ENCODE measurements at places on chromosomes 12 and 14.

GRCh38 chr12:127121494-127122084 lies 1145.4 kb upstream of the TMEM132C start:
- DNase-seq, result no peak

GRCh38 chr12:44497044-44497443 lies 379.1 kb downstream of the NELL2 start:
- no peak for DNase-seq

DNA sequence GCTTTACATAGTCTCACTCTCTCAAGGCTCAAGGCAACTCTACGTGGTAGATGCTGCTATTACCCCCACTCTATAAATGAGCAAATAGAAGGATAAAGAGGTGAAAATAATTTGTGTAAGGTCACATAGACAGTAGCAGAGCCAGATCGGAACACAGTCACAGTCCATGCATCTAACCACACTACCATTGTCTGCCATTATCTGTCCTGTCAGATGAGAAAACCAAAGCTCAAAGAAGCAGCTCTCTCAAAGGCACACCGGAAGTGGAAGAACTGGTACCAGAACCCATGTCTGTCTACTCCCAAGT lies 134.4 kb upstream of the NUDT4 start:
- DNase-seq, result no peak

GRCh38 chr12:79514730-79515529 lies 175.8 kb downstream of the PAWR start:
- no peak for DNase-seq

- no peak for DNase-seq
Measured at GRCh38 chr12:61412201-61412600, 848.0 kb upstream of the USP15 start.

DNA sequence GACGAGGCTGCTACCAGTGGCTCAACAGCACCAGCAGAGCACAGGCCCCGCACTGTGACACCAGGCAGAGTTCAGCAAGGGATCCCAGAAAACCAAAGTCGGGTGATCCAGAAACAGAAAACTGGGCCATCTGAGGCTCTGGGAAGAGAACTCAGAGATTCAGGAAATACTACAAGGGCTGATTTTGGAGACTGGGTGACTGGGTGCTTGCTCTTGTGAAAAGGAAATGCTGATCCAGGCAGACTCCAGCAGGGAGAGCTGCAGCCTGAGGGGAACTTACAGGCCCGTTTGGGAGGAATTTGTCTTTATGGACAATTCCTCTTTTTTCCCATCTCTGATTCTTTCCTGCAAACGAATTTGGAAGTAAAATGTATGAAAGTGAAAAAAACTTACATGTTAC lies 28.2 kb downstream of the FOXN3 start:
- DNase-seq, result no peak

DNA sequence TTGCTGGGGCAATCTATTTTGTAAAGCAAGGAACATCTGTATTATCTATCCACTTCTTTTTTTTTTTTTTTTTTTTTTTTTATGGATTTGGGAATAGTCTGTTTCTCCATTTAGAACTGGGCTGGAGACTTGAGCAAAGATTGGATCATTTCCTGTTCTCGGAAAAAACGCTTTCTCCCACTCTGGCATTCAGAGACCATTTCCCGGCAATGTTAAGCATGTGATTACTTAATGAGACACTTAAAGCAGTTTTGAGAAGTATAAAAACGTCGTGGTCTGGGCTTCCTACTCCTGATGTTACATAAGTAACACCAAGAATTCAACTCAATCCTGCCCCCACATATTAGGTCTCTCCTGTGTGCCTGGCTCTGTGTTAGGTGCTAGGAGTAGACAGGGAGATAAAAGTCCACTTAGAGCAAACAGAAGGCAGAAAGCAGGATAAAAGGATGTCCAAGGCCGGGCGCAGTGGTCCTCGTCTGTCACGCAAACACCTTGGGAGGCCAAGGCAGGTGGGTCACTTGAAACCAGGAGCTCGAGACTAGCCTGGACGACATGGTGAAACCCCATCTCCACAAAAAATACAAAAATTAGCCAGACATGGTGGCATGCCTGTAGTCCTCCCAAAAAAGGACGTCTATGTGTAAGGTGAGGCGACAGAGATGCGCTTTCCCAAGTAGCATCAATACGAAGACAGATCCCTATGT lies 152.1 kb upstream of the GSC start:
- DNase-seq, result peak; percentile 47

GRCh38 chr12:56565510-56566101 lies 44.0 kb downstream of the RBMS2 start:
- DNase-seq, result peak; percentile 75

GRCh38 chr12:40971911-40972310 lies 216.2 kb upstream of the PDZRN4 start:
- peak; percentile 69 for DNase-seq

- peak; percentile 47 for DNase-seq
Measured at GRCh38 chr14:100504372-100505078, 82.7 kb downstream of the BEGAIN start.

GRCh38 chr12:116067892-116068291 lies 209.6 kb downstream of the MED13L start:
- DNase-seq, result no peak

DNA sequence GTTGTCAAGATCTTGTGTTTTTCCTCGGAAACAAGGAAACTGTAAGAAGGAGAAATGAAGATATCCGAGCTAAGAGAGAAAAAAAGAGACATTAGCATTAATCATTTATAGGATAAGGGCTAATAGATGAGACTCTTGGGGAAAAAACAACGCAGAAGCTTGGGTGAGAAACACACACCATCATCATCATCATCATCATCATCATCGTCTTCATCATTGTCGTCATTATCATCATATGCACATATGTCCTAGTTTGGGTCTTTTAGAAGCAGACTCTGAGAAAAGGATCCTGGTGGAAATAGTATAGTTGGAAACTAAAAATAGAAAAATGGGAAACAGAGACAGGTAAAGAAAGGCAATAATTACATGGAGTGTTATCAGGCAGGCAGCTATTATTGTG lies 95.9 kb downstream of the PAH start:
- DNase-seq, result no peak

- DNase-seq, result no peak
Measured at GRCh38 chr14:95077345-95077744, 80.0 kb downstream of the DICER1 start.

DNA sequence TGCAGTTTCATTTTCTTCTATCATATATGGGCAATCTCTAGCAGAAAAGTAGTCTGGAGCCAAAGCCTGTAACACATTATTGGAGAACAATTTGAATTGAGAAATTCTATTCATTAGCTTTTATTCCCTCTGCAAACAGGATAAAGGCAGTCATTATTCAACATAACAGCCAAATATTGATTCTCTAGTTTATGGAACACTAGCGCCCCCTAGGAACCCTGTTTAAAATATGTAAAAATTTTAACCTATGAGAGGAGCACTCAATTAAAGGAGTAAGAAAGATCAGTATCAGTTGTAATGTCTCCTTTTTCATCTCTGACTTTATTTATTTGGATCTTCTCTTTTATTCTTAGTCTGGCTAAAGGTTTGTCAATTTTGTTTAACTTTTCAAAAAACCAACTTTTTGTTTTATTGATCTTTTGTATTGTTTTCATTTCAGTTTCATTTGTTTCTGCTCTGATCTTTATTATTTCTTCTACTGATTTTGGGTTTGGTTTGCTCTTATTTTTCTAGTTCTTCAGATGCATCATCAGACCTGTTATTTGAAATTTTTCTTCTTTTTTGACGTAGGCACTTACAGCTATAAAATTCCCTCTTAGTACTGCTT lies 4.8 kb upstream of the LMNTD1 start:
- peak; percentile 52 for DNase-seq

- no peak for DNase-seq
Measured at GRCh38 chr14:91111443-91111842, 2.4 kb upstream of the DGLUCY start.

GRCh38 chr14:58788655-58789503 lies 151.1 kb downstream of the DACT1 start:
- no peak for DNase-seq

GRCh38 chr12:104216521-104216924 lies 944 bp downstream of the TXNRD1 start:
- no peak for DNase-seq
